ENCODE measurements at places on chromosomes 5 and 9.

GRCh38 chr5:91910655-91911054, 527.5 kb upstream of the ARRDC3 start:
- no peak for DNase-seq

DNA sequence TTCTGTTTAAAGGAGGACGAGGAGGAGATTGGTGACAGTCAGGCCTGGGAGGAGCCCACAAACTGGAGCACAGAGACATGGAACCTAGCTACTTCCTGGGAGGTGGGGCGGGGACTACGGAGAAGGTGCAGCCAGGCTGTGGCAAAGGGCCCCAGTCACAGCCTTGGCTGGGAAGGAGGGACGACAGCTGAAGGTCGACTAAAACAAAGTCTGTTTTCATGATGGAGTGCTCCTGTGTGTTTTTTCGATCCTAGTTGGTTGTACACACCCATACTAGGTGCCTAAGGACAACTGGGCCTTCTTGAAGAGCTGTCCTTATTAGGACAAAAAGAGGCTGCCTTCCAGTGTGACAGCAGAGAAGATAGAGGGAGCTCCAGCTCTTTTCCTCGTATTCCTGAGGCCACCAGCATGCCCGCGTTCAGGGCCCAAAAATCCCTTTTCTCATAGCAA, 2.9 kb downstream of the CCDC107 start:
- DNase-seq = no peak

DNA sequence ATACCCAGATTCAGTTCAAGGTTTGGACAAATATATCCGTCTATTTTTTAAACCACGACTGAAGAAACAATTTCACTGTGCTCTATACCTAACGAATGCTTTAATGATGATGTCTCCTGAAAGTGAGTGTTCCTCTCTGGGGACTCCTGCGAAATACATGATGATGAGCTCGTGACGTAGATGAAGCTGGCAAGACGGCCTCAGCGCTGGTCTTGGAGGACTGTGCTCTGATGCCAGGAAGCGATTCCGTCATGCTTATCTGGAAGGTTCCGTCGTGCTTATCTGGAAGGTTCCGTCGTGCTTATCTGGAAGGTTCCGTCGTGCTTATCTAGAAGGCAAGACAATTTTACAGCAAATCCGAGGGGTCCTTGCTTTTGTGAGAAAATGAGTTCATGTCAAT, 250.8 kb upstream of the IRX2 start:
- no peak for DNase-seq

GRCh38 chr5:8560776-8561175, 691.8 kb downstream of the MTRR start:
- DNase-seq = no peak

GRCh38 chr9:126704892-126705766, 91.4 kb downstream of the LMX1B start:
- DNase-seq = peak; percentile 18
